Esophagus squamous epithelium (tissue), 5 donors: ENCODE measurements at places on chromosomes 1 and 21. TPM values are rescaled to one million over a fixed set of nuclear protein-coding genes. Genes with fewer than 3 reads are reported as not detected.

GRCh38 chr1:181314959-181315358, 168.4 kb upstream of the CACNA1E start:
- DNase-seq, result no peak

PAQR6 gene
- total RNA-seq, result 3.0 TPM

DNA sequence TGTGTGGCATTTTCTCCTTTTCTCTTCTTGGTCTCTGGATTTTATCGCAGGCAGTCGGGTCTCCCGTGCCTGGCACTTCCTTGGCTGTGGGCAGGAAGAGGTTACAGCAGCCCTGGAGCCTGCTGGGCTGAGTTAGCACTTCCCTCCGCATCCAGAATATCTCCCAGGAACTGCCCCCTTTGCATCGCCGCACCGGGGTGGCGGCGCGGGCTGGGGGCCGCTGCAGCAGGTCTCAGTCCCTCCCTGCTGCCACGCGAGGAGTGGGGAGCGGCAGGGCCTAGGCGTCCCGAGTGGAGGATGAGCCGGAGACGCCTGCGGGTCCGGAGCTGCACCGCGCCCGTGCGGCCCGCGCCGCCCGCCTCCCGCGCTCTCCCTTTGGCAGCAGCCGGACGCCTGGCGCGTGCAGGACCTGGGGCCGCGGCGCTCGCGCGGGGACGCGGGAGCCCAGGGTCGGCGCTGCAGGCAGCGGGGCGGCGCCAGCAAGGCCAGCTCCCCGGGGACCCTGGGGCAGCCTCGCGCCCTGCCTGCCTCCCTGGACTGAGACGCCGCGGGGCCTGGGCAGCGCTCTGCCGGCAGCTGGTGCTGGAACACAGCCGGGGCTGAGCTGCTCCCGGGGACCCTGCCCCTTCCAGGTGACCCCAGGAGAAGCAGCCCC, 192.8 kb downstream of the PRDM2 start:
- DNase-seq, result no peak

- DNase-seq, result no peak
These were observed 75.4 kb downstream of the DPT start for GRCh38 chr1:168653567-168653966.

TSACC gene
- total RNA-seq, result not detected
